ENCODE measurements at places on chromosomes 3 and 15. TPM values are rescaled to one million over a fixed set of nuclear protein-coding genes. Genes with fewer than 3 reads are reported as not detected.
A peak's percentile ranks its signal among the peaks of the same experiment; 100 is the strongest.

Gene TM6SF1
- polyA plus RNA-seq: 2.0 TPM

Gene LEKR1
- polyA plus RNA-seq: 4.1 TPM

Gene GOLGA6D
- polyA plus RNA-seq: 0.32 TPM

Gene EXD1
- polyA plus RNA-seq: not detected

Gene SNAP23
- polyA plus RNA-seq: 101 TPM

Gene SH2D7
- 0.33 TPM for polyA plus RNA-seq

Gene CHRD
- 12.4 TPM for polyA plus RNA-seq

Gene NR2E3
- polyA plus RNA-seq: 0.40 TPM

Gene TRPM1
- 0.88 TPM for polyA plus RNA-seq

DNA sequence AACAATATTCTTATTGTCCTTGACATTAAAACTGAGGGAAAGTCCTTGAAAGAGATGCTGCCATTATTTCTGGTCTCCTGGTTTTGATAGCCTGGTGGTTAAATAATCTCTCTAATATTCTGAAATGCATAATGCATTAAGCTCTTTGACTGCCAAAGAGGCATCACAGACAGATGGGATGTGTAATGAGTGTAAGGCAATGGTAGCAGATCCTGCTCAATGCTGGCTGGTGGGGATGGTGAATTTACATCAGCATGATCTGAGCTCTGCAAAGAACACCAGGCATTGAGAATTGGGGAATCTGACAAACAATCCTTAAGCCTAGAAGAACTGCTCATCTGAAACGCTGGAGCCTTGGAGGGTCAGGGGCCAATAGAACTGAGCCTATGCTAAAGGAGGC is 528.6 kb upstream of the LMCD1 start:
- DNase-seq: no peak

DNA sequence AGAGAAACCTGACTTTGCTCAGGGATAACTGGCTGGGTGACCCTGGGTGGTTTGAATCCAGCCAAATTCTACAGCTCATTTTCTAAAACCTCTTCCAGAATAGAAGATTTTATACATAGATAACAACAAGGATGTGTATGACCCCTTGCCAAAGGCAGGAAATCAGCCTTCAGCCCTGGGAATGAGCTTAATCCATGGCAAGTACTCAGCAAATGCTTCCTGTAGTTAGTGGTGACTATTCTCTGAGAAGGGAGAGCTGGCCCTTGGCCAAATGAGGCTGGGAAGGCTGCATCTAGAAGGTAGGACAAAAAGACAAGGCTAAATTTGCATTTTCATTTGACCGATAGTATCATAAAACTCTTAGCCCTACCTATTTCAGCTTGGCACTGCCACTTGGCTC is 4.6 kb upstream of the HACD3 start:
- no peak for DNase-seq

GRCh38 chr3:126445506-126445905 is 30.2 kb downstream of the ZXDC start:
- no peak for DNase-seq

DNA sequence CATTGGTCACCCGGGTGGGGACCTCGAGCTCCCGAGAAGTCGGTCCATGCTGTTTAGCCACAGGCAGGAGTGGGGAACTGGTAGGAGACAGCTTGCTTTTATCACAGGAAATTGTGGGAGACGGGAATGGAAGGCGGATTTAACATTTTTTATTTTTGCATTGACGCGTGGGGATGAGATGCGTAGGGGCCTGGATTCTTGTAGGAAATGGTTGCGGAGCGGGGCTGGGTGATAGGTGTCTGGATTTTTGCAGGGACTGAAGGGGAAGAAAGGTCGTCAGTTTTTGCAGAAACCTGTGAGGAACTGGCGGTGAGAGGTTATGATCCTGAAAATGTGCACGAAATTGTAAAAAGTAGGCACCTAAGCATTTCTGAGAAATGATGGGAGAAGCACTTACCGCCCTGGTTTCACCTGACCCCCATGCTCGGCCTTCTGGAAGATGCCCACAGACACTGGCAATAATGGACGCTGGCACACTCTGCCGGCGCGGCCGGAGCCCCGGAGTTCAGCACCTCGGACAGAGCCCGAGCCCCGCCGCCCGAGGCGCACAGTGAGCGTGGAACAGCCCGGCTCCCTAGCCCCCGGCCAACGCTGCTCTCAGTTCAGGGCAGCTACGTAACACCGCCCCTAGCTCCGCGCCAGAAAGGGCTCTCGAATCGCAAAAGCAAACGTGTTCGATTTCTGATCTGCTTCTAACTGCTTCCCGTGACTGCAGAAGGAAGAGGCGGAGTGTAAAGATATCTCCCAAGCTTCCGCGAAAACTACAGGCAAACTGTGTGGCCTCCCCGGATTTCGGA is 928 bp downstream of the ANKRD34C start:
- peak; percentile 42 for DNase-seq

GRCh38 chr3:69718866-69719586 is 20.2 kb upstream of the MITF start:
- no peak for DNase-seq

- no peak for DNase-seq
These were observed 17.4 kb upstream of the NPTN start for GRCh38 chr15:73650416-73651126.

DNA sequence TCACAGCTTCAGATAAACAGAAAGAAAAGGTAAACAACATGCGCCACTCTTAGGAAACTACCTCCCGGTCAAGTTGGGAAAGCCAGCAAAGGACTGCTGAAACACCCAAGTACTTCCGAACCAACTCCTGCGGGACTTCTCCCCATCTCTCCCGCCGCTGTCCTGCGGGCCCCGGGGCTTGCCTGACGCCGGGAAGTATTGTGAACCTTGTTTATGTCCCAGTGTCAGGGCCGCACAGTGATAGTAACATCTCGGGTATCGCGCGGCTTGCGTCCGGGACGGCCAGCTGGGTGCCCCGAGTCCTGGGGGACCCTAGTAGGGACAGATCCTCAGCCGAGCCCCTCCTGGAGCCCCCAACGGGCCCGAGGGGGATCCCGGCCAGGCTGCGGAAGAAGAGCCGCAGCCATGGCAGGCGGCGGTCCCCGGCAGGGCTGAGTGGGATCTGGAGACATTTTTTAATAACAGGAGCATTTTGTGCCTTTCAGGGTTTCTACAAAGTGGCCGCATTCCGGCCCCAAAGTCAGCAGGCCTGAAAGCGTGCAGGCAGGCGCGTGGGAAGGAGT is 756 bp downstream of the CLPX start:
- peak; percentile 43 for DNase-seq

- DNase-seq: no peak
These were observed 73.7 kb downstream of the PIK3CB start for GRCh38 chr3:138761002-138761401.

- DNase-seq: no peak
These were observed 954 bp downstream of the CLDN11 start for GRCh38 chr3:170419557-170420087.

- no peak for DNase-seq
These were observed 15.8 kb upstream of the SOX2 start for GRCh38 chr3:181695661-181696491.

GRCh38 chr15:47551079-47551478 is 166.2 kb upstream of the SEMA6D start:
- DNase-seq: no peak

DNA sequence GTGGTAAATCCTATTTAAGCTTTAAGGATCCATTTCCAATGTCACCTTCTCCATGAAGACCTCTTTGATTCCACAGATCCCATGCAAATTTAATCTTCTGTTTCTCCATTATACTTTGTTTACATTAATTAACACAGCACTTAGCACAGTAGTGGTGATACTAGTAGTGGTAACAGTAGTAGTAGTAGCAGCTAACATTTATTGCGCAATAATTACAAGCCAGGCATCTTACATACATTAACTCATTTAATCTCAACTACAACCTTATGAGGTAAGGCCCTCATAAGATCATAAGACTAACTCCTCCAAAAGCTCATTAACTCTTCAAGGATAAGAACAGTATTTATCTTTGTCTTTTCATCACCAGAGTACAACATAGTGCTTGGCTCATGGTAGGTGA is 54.8 kb upstream of the FSIP1 start:
- DNase-seq: no peak

GRCh38 chr3:83567935-83568334 is 1390.9 kb upstream of the CADM2 start:
- no peak for DNase-seq

DNA sequence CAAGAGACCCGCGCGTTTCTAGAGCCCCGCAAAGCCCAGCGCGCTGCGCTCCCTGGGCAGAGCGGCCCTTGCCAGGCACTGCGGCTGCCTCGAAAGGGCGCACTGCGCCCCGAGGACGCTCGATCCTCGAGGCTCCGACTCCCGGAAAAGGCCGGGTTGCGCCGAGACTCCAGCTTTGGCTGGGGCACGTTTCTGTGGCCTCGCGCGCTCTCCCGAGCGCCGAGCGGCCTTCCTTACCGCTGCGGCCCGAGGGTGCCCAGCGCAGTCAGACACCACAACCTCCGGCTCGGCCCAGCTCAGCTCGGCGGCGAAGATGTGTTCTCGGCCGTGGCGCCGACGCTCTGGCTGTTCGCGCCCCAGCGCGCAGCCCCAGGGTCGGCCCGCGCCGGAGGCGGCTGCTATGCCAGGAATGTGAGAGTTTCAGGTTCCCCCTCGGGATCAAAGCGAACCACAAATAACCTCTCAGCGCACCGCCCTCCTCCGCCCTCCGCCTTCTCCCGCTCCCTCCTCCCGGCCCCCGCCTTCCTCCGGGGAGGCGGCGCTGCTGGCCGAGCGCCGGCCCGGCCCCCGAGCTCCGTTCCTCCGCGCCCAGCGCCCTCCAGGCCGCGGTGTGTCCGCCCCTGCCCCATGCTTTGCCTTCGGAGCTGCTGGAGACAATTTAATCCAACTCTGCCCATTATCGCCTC is at the start of gene AMOTL2:
AMOTL2 (minus strand) TSS at position 343 of the 686 bp plus-strand sequence. CDS start 3,014 bp downstream, outside the sequence.
- DNase-seq: peak; percentile 93

- DNase-seq: no peak
These were observed 106.1 kb upstream of the FRMD4B start for GRCh38 chr3:69491975-69492374.

DNA sequence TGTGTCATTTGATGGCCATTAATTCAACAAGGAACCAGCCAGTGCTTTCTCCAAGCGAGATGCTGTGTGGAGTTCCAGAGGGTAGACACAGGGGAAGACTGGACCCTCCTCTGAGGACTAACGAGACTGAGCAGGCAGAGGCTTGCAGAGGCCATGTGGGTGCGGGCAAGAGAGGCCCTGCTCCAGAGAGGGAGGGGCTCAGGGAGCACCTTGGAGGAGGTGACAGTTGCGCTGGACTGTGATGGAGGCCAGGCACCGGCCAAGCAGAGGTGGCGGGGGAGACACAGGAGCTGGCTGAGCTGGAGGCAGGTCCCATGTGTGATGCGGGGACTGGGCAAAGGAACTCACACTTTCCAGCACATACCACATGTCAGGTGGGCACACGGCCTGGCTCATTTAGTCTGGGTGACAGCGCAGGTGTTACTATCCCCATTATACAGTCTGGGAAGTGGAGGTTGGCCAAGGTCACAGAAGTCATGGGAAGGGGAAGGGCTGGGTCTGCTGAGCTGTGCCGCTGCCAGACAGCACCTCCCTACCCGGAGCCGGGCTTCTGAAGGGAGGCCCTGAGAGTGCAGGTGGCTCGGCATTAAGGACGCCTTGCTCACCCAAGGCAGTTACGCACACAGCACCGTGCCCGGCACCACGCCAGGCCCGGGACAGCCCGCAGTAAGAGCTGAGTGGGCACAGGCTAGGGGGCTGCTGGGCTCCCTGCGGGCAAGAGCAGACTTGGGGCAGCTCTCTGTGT is 3.7 kb downstream of the MELTF start:
- DNase-seq: no peak

DNA sequence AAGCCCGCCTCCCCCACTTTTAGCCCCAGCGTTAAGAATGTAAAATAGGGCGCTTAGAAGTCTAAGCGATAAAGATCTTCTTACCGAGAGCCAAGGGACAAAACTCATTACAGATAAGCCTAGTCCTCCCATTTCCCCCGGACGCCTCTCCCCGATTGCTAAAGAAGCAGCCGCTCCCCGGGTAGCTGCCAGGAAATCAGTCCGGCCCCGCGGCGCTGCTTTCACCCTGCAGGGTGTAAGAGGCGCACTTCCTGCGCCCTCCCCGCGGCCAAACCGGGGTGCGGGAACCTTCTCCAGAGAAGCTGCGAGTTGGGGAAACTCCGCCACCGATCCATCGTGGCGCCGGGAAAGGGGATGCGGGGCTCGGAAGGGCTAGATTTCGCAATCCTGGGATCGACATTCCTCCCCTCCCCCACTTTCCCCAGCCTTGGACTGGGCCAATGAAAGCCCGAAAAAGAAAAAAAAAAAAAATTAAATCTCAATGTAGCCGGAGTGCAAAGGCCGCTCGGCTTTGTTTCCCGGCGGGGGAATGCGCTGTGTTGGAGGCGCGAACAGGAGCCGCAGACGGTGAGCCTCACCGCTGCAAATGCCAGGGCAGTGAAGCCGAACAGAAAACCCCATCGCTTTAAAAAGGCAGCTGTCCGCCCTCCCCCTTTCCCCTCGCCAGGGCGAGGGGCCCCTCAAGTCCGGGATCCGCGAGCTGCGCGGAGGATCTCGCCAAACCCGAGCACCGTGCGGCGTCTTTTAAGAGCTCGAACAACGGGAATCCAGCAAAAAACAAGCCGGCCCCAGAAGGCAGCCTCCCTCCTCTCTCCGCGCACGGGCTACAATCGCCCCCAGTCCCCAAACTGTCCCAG is 626 bp upstream of the PTPRG start:
- DNase-seq: peak; percentile 85

DNA sequence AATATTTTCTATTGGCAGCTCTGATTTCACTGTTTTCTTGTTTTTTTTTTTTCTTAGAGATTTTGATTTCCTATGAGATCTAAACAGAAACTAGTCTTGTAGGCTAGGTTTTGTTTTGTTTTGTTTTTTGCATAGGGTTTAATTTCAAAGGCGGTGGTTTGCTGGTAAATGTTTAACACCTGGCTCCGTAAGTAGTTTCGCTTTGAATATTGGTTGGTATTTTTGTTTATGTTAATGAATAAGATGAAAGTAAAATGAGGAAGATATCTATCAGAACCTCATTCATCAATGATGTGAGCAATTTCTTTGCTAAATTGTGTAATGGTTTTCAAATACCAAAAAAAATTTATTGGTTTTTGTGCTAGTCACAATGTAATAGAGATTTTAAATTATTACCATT is 39.7 kb upstream of the TM4SF1 start:
- DNase-seq: no peak

GRCh38 chr15:36832774-36833463 is 253.5 kb downstream of the CDIN1 start:
- DNase-seq: no peak

DNA sequence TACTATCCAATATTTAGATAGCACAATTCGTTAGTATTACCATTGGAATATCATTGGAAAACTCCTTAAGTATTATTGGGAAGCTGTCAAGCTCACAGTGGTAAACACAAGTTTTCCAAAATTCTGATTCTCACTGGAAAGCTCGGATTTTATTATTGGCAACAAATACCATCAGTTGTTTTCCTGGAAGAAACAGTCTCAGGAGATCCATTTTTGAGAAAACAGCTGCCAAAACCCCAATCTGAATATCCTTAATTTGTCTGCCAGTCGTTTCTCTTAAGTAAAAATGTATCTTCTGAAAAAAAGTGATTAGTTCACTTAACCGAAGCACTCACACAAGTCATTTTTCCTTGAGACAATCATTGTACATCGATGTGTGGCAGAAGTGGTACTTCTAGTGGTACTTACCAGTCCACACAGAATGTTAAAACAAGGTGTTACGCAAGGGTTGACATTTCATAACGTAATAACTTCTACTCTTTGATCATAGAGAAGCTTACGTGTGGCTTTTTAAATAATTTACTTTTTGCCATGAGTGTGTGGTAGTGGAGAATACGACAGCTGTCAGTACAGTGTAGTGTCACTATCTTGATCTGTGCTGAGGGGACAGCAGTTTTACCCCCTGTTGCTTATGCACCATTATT is 74.9 kb downstream of the FAM43A start:
- DNase-seq: no peak

GRCh38 chr3:150073513-150073912 is 102.8 kb upstream of the PFN2 start:
- no peak for DNase-seq

- no peak for DNase-seq
These were observed 37.0 kb upstream of the P2RY1 start for GRCh38 chr3:152797751-152798432.

All from left renal pelvis (tissue), 4 donors.